ENCODE measurements at places on chromosomes 13 and 19.

DNA sequence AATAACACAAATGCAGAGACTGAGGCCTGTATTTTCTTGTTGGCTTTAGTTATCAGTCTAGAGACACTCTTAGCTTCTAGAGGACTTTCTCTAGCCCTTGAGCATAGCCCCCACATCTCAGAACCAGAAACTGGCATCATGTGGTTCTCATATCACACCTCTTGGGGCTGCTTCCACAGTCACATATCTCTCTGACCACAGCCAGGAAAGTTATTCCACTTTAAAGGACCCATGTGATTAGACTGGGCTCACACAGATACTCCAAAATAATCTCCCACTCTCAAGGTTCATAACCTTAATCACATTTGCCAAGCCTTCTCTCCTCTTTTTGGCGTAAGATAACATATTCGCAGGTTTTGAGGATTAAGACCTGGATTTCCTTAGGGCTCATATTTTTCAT is 846.9 kb upstream of the MIR17HG start:
- DNase-seq, result peak; percentile 1

DNA sequence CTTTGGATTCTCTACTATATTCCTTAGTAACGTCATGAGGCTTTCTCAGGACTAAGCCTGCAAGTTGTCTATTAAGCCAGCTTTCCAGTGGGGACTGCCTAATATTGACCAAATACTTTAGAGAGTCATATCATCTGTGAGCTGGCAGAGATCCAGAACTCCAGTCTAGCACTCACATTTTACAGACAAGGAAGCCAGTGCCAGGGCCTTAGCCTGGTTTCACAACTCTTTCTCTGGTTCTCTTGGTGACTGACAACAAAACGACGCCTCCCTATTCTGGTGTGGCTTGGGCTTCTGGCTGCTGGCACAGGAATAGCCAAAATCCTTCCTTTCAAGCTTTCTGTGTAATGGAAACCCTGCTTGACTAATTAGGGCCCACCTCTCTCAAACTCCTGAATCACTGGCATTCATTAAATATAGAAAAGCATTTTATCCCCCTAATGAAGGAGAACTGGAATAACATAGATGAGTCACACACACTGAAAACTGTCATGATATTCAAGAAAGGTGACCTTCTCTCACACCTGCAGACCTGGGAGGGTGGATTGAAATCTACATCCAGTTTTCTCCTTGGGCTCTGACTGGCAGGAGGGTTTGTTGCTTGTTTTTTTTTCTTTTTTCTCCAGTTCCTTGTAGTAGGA is 75.2 kb upstream of the UBL3 start:
- peak; percentile 64 for DNase-seq

DNA sequence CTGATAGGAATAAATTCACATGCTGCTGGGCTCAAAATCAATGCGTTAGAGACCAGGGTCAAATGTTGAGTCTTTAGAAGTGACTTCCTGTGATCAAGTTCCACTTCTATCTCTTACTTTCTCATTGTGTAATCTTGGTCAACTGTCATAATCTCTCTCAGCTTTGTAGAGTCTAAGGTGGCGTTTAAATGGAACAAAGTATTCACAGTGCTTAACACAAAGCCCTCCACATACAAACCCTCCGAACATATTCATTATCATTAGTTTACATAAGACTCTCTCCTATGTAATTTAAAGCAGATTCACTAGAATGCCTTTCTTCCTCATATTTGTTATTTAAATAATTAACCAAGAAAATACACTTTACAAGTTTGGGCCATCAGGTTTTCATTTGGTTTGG is 1044.1 kb downstream of the EFNB2 start:
- no peak for DNase-seq

DNA sequence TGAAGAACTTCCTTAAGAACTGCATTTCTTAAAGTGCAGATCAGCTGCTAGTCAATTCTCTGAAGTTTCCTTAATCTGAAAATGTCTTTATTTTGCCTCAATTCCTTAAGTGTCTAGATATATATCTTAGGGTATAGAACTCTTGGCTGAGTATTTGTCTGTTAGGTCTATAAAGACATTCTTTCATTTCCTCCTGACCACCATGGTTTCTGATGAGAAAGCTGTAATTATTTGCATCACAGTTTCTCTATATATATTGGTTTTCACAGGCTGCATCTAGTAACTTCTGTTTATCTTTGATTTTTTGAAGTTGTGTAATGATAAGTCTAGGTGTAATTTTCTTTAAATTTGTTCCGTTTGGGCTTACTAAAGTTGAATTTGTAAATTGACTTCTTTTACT is 15.2 kb downstream of the NDFIP2 start:
- DNase-seq, result no peak

GRCh38 chr19:49188626-49189200 is 31.1 kb downstream of the TRPM4 start:
- no peak for DNase-seq

- DNase-seq, result no peak
Observed at GRCh38 chr13:24250376-24251057, 58.9 kb upstream of the C1QTNF9 start.

- no peak for DNase-seq
Observed at GRCh38 chr13:42650506-42650905, 76.6 kb downstream of the TNFSF11 start.

- no peak for DNase-seq
Observed at GRCh38 chr19:18109341-18109732, 11.8 kb downstream of the MAST3 start.

DNA sequence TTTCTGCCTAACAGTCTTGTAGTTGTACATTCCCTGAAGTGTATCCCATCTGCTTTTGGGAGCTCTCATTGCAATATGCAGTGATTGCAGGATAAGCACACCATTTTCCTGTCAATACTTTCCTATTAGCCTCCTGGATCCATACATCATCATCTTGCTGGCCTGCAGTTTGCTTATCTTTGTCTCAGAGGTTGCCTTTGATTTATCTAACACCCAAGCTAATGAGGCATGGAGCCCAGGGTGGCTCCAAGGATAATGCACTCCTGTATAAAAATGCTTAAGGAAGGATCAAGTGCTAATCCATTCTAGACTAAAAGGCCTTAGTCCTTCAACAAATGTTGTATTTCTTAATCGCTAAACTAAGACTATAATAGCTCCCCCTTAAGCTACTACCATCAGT is 161.6 kb upstream of the OBI1 start:
- no peak for DNase-seq

DNA sequence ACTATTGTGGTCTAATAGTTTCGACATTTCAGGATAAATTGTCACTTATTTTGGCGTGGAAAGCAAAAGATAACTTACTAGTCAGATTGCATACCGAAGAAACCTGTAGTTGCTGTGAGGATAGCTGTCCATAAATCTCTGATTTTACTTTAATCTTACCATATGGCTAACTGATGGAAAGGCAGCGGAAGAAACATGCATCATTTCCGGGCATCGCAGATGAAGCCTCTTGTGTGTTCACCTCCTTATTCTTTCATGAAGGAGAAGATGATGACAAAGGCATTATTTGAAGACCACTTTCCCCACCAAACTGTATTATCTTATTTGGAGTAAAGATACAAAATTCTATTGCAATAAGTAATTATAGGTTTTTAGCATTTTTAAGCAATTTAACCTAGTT is 763.6 kb upstream of the SLITRK6 start:
- no peak for DNase-seq

- DNase-seq, result peak; percentile 99
Observed at GRCh38 chr19:2084993-2085720, 11.0 kb downstream of the MOB3A start.

GRCh38 chr19:18596752-18597157 is 8.2 kb downstream of the REX1BD start:
- peak; percentile 82 for DNase-seq

DNA sequence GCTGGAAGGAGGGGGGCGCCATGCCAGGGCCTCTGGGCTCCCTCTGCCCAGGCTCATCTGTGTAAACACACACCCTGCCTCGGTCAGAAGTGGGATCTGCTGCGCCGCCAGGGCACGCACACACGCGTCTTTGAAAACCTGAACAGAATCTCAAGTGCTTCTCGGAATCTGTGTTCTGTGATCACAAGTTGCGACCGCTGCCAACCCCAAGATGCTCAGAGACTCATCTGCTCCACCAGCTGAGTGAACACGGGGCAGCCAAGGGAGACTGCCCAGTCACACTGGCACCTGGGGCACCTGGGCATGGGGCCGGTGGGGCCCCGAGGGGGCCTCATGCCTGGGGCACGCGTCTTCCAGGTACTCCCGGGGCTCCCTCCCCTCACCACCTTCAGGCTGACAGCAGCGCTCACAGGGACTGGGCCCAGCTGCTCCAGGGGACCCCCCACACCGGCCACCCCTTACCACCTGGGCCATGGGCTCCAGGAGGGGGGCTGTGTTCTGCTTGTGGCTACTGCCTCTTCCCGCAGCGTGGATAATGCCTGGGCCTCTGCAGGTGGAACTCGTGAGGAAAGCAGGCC is 59.0 kb downstream of the KLF2 start:
- no peak for DNase-seq

GRCh38 chr13:111854403-111854802 is 212.5 kb upstream of the SOX1 start:
- no peak for DNase-seq

DNA sequence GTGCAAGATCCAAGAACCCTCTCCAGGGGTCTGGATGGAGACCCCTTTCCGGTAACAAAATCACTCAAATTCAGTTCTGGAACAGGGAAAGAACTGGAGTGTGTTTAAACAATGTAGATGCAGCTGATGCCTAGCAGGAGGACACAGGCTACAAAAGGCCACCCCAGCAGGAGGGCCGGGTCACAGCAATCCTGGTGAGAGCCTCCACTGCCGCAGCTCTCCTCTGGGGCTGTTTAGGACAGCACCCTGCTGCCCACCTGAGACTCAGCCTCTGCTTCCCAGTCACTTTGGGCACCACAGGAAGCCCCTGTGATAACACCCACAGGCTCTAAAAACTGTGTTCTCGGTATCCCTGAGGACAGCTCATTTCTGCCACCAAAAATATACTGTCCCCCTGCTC is 318.7 kb upstream of the NBEA start:
- no peak for DNase-seq

- DNase-seq, result no peak
Observed at GRCh38 chr13:27622102-27622820, 569 bp downstream of the POLR1D start.

GRCh38 chr13:113728571-113729054 is 30.4 kb upstream of the TMEM255B start:
- DNase-seq, result no peak

Data from hematopoietic multipotent progenitor cell treated with erythropoietin and hydrocortisone succinate and interleukin-3 and kit ligand, for 4 days (in vitro differentiated cells).